Fibroblast of upper back skin (primary cell): ENCODE measurements at places on chromosomes 2 and 18.

DNA sequence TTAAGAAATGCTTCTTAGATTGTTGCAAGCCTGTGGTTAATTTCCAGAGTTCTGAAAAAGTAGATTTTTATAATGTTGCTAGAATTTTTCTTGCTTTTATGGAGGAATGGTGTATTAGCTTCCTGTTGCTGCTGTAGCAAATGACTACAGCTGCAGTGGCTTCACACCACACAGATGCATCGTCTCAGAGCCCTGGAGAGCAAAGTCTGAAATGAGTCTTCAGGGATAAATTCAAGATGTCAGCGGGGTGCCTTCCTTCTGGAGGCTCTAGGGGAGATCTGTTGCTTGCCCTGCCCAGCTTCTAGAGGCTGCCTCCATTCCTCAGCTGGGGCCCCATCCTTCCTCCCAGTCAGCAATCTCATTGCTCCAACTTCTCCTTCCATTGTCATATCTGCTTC lies 187.8 kb downstream of the ZNF516 start:
- no peak for DNase-seq

- DNase-seq: no peak
Observed at GRCh38 chr2:43019536-43020183, 206.7 kb downstream of the ZFP36L2 start.

- DNase-seq: no peak
Observed at GRCh38 chr2:169573974-169574299, 272 bp upstream of the FASTKD1 start.

DNA sequence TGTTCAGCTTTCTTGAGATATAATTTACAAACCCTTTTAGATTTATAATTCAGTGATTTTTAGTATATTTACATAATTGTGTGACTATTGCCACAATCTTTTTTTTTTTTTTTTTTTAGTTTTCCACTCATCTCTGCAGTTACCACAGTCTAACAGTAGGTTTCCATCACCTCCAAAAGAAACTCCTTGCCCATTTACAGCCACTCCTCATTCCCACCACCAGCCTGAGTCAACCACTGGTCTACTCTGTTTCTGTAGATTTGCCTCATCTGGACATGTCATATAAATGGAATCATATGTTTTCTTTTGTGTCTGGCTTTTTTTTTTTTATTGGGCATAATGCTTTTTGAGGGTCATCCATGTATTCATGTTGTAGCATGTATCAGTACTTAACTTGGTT lies 16.1 kb downstream of the MTX2 start:
- DNase-seq: peak; percentile 41

GRCh38 chr18:47737956-47738355 lies 192.5 kb downstream of the SMAD2 start:
- no peak for DNase-seq

DNA sequence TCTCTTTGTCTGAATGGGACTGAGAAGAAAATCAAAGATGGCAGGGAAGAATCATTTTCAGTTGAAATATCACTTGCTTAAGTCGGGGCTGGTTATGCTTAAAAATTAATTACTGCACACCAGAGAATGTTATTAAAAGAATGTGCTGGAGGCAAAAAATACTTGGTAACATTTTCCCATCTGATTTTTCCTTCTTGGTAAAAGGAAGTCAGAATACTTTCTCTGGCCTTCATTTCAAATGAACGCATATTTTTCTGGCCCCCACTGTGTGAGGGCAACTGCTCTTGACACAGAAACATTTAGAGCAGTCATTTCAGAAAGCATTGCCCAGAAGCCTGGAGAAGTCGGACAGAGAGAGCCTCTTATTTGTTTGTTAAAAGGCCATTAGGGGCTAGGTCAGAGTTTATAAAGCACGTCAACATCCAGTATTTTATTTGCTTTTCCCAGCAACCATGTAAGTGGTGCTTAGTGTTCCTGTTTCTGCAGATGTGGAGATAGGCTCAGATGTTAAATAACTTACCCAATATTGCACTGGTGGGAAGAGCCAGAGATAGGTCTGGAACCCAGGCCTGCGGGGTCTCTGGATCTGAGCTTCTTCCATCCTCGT lies 32.9 kb upstream of the LYPD6B start:
- DNase-seq: no peak

GRCh38 chr2:32357318-32358110 lies 691 bp downstream of the BIRC6 start:
- DNase-seq: peak; percentile 19

DNA sequence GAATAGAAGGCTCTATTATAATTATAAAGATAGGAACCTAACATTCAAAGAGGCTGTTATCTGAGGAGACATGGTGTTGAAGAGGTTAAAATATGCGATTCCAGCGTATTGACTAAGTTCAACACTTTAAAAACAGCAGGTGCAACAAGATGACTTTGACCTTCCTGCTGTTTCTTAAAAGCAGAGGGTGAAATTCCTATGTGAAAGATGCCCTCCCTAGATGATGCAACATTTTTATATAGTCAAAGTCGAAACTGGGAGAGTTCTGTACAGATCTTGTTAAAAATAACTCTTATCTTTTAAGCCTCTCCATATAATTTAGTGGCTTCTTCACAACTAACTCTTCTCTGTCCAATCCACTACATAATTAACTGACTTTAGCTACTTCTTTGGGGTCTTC lies 4.4 kb upstream of the ACKR3 start:
- DNase-seq: no peak

GRCh38 chr2:85584354-85584856 lies at the start of gene VAMP5:
Gene VAMP5 (plus strand): TSS chr2:85584431. CDS start chr2:85584491, 60 bp downstream.
- DNase-seq: no peak

DNA sequence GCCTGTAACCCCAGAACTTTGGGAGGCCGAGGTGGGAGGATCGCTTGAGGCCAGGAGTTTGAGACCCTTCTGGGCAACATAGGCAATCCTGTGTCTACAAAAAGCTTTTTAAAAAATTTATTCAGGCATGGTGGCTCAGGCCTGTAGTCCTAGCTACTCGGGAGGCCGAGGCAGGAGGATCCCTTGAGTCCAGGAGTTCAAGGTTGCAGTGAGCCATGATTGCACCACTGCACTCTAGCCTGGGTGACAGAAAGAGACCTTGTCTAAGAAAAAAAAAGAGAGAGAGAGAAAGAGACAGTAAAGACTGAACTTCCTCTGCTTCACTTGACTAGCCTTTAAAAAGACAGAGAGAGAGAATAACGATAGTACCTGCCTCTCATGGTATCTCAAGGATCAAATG lies 62.4 kb downstream of the INPP5D start:
- DNase-seq: no peak

- DNase-seq: peak; percentile 23
Observed at GRCh38 chr2:20650393-20650876, 463 bp downstream of the HS1BP3 start.

DNA sequence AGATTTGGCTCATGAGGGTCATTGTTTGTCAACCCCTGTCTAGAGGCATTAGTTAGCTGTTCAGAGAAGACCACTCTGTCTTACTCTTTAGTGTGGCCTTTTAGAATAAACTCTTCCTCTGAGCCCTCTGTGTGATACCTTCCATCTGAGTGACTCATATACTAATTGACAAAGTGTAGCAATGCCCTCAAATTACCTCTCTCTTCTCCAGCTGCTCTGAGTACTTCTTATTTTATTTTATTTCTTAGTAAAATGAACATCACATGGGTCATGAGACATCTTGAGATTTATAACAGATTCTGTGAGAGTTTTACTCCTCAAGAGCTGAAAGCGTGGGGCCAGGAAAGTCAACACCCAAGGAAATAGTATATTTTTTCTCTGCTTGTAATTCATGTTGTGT lies 67.4 kb downstream of the KCTD18 start:
- DNase-seq: peak; percentile 79

DNA sequence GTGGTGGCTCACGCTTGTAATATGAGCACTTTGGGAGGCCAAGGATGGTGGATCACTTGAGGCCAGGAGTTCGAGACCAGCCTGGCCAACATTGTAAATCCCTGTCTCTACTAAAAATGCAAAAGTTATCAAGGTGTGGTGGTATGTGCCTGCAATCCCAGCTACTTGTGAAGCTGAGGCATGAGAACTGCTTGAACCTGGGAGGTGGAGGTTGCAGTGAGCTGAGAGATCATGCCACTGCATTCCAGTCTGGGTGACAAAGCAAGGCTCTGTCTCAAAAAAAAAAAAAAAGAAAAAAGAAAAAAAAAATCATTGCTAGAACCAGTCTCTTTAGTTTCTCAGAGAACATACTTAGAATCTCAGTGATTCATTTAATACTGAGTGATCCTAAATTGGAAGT lies 217.1 kb downstream of the DYM start:
- DNase-seq: peak; percentile 20

GRCh38 chr2:191443446-191443845 lies 198.2 kb downstream of the MYO1B start:
- DNase-seq: peak; percentile 27

DNA sequence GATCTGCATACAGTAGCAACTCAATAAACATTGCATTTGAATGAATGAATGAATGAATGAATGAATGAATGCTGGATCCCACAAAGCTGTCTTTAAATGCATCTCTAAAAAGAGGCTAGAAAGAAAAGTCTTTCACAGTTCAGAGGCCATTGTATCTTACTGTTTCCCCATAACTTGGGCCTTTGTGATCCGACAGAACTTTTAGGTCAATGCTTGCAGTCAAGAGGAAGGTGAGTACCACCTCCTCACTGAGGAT lies 119.9 kb upstream of the COPS8 start:
- no peak for DNase-seq

GRCh38 chr18:59833785-59834184 lies 66.0 kb upstream of the PMAIP1 start:
- no peak for DNase-seq

GRCh38 chr2:15145919-15146318 lies 415.2 kb downstream of the NBAS start:
- DNase-seq: no peak

DNA sequence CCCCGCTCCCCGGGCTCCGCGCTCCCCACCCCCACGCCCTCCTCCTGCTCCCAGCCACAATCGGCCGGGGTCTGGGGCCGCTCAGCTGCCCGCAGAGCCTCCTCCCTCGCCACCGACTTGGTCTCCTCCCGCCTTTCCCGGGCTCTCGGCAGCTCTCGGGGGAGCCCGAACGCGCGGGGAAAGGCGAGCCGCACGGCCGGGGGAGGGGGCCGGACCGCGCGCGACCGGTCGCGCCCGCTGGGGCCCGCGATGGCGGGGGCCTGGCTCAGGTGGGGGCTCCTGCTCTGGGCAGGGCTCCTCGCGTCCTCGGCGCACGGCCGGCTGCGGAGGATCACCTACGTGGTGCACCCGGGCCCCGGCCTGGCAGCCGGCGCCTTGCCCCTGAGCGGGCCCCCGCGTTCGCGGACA lies 327 bp downstream of the LTBP1 start:
- no peak for DNase-seq

GRCh38 chr2:224930124-224930523 lies 112.1 kb downstream of the DOCK10 start:
- DNase-seq: peak; percentile 14

- no peak for DNase-seq
Observed at GRCh38 chr2:149899390-149899789, 311.8 kb upstream of the MMADHC start.

DNA sequence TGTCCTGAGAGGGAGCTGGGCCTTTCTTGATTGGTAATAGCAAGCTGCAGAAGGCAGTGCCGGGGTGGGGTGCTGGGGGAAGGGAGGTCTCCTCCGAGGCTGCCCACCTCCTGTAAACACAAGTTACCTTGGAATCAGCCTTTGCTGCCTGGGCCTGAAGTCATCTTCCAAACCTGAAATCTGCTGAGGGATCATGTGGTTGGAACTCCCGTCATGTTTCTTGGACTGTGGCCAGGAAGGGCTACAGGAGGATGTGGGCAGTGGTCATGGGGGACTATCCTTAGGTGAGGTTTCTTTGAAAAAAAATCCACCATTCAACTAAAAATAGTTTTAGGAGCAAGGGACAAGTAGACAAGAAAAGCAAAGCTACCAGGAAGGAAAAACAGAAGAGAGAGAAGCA lies 74.2 kb downstream of the CDK15 start:
- DNase-seq: peak; percentile 68

GRCh38 chr2:133390156-133390555 lies 178.1 kb downstream of the NCKAP5 start:
- peak; percentile 57 for DNase-seq

DNA sequence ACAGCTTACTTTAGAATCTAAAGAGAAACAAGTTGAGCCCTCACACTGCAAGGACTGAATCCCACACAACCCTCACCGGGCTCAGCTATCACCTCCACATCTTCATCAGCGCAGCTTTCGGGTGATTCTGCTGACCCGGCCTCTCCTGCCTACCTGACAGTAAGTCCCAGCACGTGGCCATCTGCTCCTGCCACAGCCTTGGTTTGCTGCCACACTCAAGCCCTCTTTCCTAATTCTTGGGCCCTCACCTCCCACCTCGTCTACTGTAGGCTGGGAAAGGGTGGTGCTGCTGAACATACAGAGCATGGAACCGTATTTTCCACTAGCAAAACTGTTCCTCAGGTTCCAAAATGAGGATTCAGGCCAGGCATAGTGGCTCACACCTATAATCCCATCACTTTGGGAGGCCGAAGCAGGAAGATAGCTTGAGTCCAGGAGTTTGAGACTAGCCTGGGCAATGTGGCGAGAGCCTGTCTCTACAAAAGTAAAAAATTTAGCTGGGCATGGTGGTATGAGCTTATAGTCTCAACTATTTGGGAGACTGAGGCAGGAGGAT lies 55.3 kb upstream of the HAAO start:
- DNase-seq: no peak

GRCh38 chr2:215059724-215060123 lies 78.7 kb downstream of the ABCA12 start:
- peak; percentile 4 for DNase-seq

GRCh38 chr2:42961385-42961811 lies 169.0 kb upstream of the HAAO start:
- DNase-seq: no peak

DNA sequence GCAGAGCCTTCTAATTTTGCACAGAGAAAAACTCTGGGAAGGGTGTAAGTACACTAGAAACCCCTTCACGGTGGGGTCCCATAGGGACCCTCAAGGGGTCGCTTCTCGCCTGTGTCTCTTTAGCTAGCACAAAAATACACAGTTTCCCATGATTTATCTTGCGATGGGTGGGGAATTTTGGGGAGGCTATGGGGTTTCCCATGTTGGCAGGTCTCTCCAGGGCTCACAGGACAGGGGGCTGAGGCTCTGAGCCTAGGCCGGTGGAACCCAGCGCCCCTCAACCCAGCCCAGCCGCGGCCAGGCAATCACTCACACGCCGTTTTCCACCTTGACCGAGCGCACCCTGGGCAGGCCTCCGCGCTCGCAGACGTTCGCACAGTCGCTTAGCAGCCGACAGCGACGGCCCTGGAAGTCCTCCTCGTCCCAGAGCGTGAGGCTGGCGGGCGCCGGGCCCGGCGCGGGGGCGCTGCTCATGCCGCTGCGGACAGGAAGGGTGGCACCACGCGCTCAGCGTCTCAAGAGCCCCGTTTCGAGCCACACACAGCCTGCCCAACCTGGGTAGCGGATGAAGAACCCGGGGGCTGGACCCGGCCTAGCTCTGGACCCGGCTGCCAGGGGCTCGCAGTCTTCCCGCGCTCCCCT lies 398 bp downstream of the CRYBA2 start:
- DNase-seq: no peak

DNA sequence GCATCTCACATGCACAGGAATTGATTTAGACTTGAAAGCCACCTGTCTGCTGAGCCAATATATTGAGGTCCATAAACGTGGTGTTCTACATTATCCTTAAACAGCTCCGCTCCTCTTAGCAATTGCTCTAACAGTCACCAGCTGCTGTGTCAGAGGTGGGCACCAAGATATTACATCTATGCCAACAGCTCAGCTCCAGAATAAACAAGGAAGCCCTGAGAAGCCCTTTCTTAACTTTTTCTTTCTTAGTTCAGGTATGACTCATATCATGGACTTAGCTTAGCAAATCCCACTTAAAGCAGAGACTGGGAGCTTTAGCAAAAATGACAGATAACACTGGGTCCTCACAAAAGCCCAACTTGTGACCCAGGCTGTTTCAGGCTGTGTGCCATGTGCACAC lies 436.6 kb downstream of the IRS1 start:
- DNase-seq: no peak

- DNase-seq: no peak
Observed at GRCh38 chr2:174691201-174691779, 73.0 kb downstream of the CHRNA1 start.
